ENCODE measurements at places on chromosomes 1 and 21. TPM values are rescaled to one million over a fixed set of nuclear protein-coding genes. Genes with fewer than 3 reads are reported as not detected.
A peak's percentile ranks its signal among the peaks of the same experiment; 100 is the strongest.

CFHR4 gene
- total RNA-seq = not detected

SPRR1A gene
- total RNA-seq = not detected

PRR9 gene
- total RNA-seq = not detected

NPPA gene
- total RNA-seq = not detected

GRCh38 chr1:219772265-219773036 lies 155.9 kb downstream of the SLC30A10 start:
- no peaks in the 10 kb centered on the region for H3K4me1 ChIP-seq
- no peak overlapping the region for H3K4me3 ChIP-seq
- H3K36me3 ChIP-seq = no peaks in the 10 kb centered on the region
- no peak overlapping the region for H3K27ac ChIP-seq
- H3K27me3 ChIP-seq = no peaks in the 10 kb centered on the region
- DNase-seq = no peak

- no peaks in the 10 kb centered on the region for H3K36me3 ChIP-seq
- peak; percentile 61 for DNase-seq
- H3K4me3 ChIP-seq = no peak overlapping the region
- H3K27ac ChIP-seq = no peak overlapping the region
Measured at GRCh38 chr1:163071405-163072255, 2.5 kb downstream of the RGS4 start.

GRCh38 chr1:234823191-234824176 lies 213.5 kb upstream of the IRF2BP2 start:
- no peak for DNase-seq
- no peaks in the 10 kb centered on the region for H3K36me3 ChIP-seq
- H3K27ac ChIP-seq = no peak overlapping the region
- no peak overlapping the region for H3K4me3 ChIP-seq
- peaks cover 5% of the 10 kb centered on the region for H3K4me1 ChIP-seq

DNA sequence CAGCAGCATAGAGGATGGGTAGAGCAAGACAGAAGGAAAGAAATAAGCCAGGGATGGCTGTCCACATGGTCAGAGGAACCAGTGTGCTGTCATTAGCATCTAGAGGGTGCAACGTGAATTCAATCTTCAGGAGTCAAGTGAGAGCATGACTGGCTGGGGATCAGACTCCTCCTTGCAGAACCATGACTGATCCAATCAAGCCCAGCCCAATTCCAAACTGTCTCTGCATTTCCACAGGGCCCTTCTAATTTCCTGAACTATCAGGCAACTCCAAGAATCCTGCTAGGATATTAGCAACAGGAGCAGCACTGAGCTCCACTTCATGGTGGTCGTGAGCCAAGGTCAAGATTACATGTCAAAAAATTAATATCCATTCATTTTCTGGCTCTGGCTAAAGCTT lies 166.8 kb upstream of the CAMK1G start:
- DNase-seq = no peak
- no peak overlapping the region for H3K27ac ChIP-seq
- no peaks in the 10 kb centered on the region for H3K36me3 ChIP-seq
- H3K4me1 ChIP-seq = no peaks in the 10 kb centered on the region
- no peak overlapping the region for H3K4me3 ChIP-seq

DNA sequence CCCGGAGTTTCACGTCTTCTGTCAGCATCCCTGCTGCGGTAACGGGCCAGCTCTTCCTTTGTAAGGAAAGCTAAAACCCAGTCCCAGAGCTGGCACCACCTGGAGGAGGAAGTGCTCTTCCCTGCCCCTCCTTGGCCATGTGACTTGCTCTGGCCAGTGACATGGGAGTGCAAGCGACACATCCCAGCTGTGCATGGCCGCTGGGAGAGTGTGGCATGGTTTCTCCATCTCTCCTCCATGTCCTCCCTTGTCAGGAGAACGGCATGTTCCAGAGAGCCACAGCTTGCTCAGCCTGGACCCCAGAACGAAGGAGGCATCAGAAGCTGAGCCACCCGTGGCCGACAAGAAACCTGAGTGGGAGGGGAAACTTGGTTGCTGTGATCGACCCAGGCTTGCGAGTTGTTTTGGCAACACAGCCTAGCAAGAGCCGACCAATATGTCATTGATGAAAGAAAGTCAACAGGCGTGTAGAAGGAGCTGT lies 2.7 kb upstream of the PRXL2B start:
- H3K4me3 ChIP-seq = peak overlapping the region; percentile 91
- no peaks in the 10 kb centered on the region for H3K27me3 ChIP-seq
- DNase-seq = peak; percentile 28

DNA sequence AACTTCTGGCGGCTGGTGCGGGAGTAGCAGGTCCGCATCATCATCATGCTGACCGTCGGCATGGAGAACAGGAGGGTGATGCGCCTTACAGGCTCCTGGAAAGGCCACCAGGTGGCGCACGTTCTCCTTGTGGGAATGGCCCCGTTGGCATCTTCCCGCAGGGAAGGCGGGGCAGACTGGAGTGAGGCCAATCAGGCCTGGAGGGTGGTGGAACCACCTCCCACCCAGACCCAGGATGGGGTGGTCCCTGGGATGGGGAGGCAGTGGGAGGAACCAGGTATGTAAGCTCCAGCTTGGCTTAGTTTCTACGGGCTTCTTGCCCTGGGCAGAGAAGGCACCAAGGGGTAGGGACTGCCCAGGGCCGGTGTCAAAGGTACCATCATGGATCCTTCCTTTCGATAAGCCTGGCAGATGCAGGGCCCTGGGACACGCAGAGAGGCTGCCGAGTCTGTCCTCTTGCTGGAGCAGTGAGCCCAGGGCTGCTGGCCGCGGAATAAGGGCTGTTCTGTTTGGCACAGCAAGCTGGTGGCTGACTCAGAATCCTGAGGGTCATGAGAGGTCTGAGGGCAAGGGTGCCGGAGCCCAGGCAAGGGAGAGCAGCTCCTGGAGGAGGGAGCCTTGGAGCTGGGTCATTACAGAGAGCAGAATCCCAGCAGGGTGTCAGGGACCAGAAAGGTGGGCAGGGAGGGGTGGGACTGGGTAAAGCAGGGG lies 8.7 kb upstream of the LGR6 start:
- no peak overlapping the region for H3K27ac ChIP-seq
- peaks cover 4% of the 10 kb centered on the region for H3K27me3 ChIP-seq
- H3K4me3 ChIP-seq = no peak overlapping the region
- H3K36me3 ChIP-seq = no peaks in the 10 kb centered on the region
- H3K4me1 ChIP-seq = peaks cover 12% of the 10 kb centered on the region
- peak; percentile 74 for DNase-seq

DNA sequence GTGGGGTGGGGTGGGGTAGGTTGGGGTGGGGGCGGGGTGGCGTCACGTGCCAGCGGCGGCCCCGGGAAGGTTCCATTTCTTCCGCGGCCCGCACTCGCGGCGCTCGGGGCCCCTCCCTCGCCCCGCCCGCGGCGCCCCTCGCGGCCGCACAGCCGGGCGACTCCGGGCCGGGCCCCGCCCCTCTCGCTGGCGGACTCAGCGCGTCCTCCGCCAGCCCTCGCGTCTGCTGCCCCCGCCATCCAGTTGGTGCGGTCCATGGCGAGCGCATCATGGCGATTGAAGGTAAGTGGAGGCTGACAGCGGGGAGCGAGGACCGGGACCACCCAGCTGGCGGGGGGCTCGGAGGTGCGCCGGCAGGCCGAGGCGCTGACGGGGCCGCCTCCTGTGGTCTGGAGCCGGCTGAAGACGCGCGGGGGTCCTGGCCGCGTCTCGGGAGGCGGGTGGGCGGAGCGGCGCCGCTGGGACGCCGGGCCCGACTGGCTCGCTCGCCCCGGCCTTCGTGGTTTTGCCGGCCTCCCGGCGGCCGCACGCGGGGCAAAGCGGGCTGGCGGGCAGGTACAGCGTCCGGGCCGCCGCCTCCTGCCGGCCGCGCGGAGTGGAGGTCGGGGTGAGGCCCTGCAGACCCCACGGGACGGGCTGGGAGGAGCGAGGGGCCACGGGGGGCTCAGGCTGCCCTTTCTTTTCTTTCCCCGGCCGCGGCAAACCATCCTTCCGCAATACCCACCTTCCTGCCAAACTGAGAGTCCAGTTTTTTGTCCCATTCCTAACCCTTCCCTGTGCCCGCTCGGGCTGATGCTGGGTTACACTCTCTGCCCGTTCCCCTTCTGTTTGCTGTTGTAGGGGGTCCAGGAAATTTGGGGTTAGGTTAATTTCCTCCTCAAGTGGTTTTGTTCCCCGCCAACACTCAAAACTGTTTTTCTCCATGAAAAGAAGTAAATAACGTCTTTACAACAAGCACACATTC lies at the start of gene SYT14:
Gene SYT14 (plus strand): TSS at position 222 of the 964 bp plus-strand sequence. CDS start 48 bp downstream, at position 270.
- H3K36me3 ChIP-seq = no peaks in the 10 kb centered on the region
- no peak within 1 kb of the TSS for H3K27ac ChIP-seq
- H3K4me1 ChIP-seq = peaks cover 9% of the 10 kb centered on the region
- no peak for DNase-seq
- H3K4me3 ChIP-seq = peak within 1 kb of the TSS; percentile 55
- peaks cover 45% of the 10 kb centered on the region for H3K27me3 ChIP-seq

DNA sequence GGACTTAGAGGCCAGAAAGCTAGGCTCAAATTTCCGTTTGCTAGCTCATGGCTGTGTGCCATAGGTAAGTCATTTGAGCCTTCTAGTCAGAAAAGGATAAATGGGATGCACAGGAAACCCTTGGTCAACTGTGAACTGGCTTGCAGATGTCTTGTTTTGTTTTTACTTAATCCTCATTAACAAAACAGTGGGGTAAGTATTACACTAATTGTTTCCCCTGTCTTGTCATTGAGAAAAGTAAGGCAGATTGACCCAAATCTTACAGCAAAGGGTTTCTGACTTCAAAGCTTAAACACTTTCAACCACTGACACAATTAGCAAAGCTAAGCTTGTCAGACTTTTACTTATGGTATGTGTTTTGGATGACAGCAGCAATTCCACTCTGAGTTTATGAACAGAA lies 291.3 kb downstream of the NTNG1 start:
- H3K27me3 ChIP-seq = peaks cover 7% of the 10 kb centered on the region
- no peak for DNase-seq
- no peaks in the 10 kb centered on the region for H3K36me3 ChIP-seq
- no peak overlapping the region for H3K4me3 ChIP-seq

DNA sequence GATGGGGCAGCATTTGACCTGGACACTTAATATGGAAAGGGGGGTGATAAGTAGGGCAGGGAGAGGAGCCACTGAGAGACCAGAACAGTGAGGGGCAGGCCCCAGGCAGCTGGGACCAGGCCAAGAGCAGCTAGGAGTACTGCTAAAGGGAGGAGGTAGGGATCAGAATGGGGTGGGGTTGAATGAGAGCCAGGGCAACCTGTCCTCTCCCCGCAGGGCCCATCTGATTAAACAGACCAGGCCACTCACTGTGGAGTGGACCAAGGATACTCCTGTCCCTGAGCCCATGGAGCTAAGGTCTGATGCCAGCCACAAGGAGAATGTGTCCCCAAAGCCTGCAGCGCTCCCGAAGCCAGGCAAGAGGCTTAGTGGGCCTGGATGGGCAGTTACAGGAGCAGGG lies 2.1 kb downstream of the C1orf167 start:
- H3K4me1 ChIP-seq = peaks cover 6% of the 10 kb centered on the region
- no peaks in the 10 kb centered on the region for H3K36me3 ChIP-seq
- H3K27ac ChIP-seq = no peak overlapping the region
- no peak for DNase-seq
- peaks cover 21% of the 10 kb centered on the region for H3K27me3 ChIP-seq

- no peaks in the 10 kb centered on the region for H3K36me3 ChIP-seq
- no peak overlapping the region for H3K4me3 ChIP-seq
- no peaks in the 10 kb centered on the region for H3K4me1 ChIP-seq
- no peak overlapping the region for H3K27ac ChIP-seq
- no peak for DNase-seq
- H3K27me3 ChIP-seq = peaks cover 2% of the 10 kb centered on the region
Measured at GRCh38 chr1:90356991-90357390, 360.1 kb downstream of the BARHL2 start.

DNA sequence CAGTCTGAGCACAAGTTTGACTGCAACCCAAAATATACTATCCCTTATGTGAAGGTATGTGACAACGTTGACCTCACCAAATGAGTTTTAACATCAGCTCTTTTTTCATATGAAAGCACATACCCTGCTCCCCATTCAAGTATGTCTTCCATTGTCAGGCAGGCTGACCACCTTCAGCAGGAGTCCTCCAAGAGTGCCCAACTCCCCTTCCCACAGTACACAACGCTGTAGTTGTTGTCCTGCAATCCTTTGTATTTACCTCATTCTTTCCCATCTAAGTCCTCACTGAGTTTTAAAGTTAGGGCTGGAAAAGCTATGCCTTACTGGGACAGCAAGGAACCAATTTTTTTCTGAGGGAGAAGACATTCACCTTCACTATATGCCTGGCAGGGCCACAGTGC lies 14.7 kb downstream of the SFPQ start:
- H3K27me3 ChIP-seq = no peaks in the 10 kb centered on the region
- no peak overlapping the region for H3K4me3 ChIP-seq
- peaks cover 33% of the 10 kb centered on the region for H3K4me1 ChIP-seq
- DNase-seq = no peak
- no peak overlapping the region for H3K27ac ChIP-seq

All from activated CD4-positive, alpha-beta T cell treated with anti-CD3 and anti-CD28 coated beads, Interleukin-2, amount 10 ng/mL, durations not matched to agents 7 days and 5 days (primary cell).